PC-3 (cell line): ENCODE measurements at places on chromosomes 5 and 9. TPM values are rescaled to one million over a fixed set of nuclear protein-coding genes. Genes with fewer than 3 reads are reported as not detected.

DNA sequence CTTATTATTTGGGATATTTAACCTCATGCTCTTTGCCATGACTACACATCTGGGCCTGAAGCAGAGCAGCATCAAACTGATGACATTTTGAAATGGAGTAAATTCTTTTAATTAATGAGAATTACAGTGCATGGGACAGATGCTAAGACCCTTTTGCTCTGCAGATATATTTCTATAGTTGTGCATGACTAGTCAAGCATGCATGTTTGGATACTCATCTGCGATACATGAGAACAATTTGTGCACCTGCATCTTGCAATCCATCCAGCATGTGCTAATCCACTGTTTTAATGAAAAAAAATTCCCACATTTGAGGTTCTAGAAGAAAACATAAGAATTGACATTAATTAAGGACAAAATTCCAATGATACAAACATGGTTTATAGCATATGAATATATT lies 1047.6 kb upstream of the ACO1 start:
- DNase-seq = no peak

GRCh38 chr5:38888041-38888440 lies 42.2 kb downstream of the OSMR start:
- DNase-seq = no peak

OCLN gene
- total RNA-seq = 35.4 and 45.2 TPM in 2 replicates

TLX3 gene
- not detected in 2 replicates for total RNA-seq

GRCh38 chr9:93159601-93160471 lies 24.1 kb upstream of the WNK2 start:
- DNase-seq = peak; percentile 84
